ENCODE measurements at places on chromosomes 7 and 10.

GRCh38 chr10:130054021-130054420, 56.6 kb downstream of the C10orf143 start:
- DNase-seq: no peak

DNA sequence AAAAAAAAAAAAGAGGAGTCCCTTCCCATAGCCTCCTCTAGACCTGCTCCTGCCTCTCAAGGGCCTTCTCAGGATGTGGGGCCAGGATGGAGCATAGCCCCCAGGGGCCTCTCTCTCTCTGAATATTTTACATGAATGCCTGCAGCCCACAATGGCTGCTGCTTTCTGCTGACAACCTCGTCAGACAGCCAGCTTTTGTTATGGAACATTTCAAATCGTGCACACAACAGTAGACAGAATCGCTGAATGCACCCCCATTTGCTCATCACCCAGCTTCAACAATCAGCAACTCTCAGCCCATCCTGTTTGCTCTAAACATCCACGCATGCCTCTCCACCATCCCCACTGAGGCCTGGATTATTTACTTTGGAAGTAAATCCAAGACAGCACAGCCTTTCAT, 5.4 kb downstream of the PLAC9 start:
- DNase-seq: no peak

- DNase-seq: no peak
These were observed 170.2 kb upstream of the CHRM2 start for GRCh38 chr7:136698231-136698630.

GRCh38 chr10:79067241-79068202, 1.2 kb upstream of the ZMIZ1 start:
- DNase-seq: peak; percentile 90

- DNase-seq: no peak
These were observed 50.1 kb upstream of the RASGEF1A start for GRCh38 chr10:43316988-43317387.

DNA sequence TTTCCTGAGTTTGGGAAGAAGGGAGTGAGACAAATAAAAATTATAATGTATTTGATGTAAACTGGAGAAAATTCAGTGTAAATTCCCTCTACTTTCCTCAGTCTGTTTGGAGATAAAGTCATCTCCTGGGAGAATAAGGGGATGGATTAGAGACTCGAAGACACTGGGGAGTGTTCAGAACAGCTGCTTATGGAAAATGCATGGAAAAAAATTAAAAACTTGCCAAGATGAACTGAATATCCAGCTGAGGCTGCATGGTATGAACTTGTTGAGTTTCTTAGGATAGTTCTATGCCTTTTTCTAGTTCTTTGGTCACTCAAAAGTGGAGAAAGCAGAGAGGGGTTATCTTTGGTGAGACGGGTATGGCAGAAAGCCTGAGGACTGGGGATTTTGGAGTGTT, 210.5 kb downstream of the BICC1 start:
- no peak for DNase-seq

DNA sequence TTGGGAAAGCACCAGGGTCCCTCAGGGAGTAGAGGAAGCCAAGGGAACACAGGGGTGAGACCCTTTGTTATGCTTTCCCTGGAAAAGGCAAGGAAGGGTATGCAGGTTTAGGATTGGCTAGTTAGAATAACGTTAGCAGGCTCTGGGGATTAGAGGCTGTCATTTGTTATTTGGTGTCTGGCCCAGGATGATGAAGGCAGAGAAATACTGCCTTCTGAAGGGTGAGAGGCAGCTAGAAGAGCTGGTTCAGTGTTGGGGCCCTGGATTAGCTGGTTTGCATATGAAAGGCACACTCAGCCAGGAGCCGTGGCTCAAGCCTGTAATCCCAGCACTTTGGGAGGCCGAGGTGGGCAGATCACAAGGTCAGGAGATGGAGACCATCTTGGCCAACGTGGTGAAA, 3.0 kb upstream of the PILRA start:
- DNase-seq: no peak

GRCh38 chr10:101140950-101141615, 10.0 kb downstream of the TLX1 start:
- peak; percentile 8 for DNase-seq

DNA sequence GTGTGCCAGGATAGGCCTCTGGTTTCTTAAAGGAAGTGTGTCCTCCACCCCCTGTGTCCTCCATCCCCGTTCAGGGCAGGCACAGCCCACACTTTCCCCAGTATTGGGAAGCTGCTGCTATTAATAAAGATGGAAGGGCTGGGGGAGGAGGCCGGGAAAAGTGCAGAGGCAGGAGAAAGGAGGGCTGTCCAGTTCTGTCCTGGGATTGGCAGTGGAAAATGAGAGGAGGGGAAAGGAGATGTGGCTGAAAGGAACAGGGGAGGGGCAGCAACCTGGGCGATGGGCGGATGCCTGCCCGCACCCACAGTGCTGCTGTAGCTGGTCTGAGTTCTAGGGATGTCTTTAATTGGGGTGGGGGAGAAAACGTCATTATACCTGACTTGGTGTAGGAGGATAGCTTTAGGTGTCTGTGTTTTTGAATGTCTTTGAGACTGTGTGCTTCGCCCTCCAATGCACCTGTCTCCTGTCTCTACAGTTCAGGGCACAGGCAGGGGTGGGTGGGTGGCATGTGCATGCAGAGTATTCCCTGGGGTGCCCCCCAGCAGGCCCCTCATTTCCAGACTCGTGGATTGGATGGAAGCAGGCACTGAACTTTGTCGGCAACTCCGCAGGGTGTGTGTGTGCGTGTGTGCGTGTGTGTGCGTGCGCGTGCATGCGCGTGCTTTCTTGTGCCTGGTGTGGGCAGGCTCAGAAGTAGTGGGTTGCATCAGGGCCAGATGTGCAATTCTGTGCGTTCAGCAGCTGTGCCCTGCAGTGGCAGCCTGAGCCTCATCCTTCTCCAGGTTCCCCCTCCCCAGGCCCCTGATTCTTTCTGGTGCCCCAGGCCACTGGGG, 2.5 kb downstream of the TRIM8 start:
- DNase-seq: no peak

DNA sequence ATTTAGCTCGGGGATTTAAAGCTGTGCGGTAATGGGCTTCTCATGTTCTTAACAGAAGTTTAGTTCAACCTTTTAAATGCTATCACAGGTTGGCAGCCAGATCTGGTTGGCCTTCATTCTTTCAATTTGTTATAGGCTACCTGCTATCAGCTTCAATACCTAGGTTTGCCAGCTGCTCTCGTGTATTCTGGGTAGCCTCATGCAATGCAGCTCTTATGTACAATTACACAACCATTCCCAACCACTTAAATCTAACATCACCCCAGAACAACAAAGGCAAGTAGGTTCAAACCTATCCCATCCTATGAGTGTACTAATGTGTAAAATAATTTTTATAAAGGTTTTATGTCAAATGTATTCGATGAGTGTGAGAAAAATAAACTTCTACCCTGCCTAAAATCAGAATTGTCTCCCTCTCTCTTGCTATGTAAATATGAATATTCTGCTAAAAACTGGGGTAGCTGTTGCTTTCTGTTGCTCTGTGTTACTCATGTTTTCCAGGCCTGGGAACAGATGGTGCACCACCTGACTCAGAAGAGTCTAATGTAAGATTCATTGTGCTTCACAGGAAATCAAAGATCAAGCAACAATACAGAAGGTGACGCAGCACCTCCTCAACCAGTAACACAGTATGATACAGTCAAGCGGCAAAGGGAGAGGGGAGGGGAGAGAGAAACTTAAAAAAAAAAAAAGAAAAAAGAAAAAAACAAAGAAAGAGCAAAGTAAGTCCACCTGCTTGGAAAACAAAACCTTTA, 188.6 kb downstream of the ETV1 start:
- peak; percentile 58 for DNase-seq

- peak; percentile 67 for DNase-seq
These were observed 6.1 kb downstream of the GSTO2 start for GRCh38 chr10:104274762-104275721.

- no peak for DNase-seq
These were observed 38.7 kb downstream of the PPIF start for GRCh38 chr10:79385804-79386531.

- no peak for DNase-seq
These were observed 149.5 kb upstream of the MINDY3 start for GRCh38 chr10:16009785-16010184.

GRCh38 chr10:6239213-6239991, 36.7 kb downstream of the PFKFB3 start:
- DNase-seq: peak; percentile 93

DNA sequence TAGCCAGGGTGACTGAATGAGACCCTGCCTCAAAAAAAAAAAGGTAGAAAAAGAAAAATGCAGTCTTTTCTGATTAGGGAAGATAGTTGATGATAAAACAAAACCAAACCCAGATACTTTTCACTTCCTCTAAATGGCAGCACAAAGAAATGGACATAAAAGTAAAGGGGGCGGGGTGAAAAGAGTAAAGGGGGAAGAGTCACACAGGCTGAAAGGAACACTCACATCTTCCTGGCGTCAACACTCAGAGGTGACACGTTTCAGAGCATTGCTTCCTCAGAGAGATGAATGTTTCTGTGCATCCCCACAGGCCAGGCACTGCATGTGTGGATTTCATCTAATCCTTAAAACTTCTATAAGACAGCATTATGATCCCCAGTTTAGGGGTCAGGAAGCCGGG, 81.2 kb downstream of the HIPK2 start:
- no peak for DNase-seq

DNA sequence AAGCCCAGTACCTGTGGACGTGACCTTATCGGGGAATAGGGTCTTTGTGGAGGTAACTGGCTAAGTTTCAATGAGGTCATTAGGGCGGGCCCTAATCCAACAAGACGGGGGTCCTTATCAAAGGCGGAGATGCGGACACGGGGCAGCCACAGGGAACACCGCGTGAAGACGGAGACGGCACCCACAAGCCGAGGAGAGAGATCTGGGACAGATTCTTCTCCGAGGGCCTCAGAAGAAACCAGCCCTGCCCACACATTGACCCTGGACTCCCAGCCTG, 516.9 kb downstream of the DNAJB6 start:
- DNase-seq: no peak

GRCh38 chr7:58316-58715, 134.1 kb upstream of the FAM20C start:
- DNase-seq: no peak

DNA sequence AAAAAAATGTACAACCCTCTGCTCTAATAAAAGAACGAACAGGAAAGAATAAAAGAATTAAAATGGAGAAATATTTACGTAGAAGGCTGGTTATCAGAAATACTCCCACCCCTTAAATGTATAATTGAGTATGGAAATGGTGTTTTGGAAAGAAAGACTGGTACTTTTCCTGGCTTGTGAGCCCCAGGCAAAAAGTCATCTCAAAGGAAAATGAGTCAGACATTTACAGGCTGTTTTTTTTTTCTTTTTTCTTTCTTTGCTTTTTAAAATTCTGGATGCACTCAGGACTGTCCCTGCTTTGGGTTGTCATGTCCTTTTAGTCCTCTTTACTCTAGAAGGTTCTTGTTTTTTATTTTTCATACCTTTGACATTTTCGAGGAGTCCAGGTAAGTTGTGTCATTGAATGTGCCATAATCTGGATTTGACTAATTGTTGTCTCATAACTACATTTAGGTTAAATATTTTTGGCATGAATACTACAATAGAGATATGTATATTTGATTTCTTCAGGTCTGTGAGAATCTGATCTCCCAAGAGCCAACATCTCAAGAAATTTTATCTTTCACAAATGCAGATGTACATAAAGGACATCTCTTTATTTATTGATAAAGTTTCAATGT, 313.0 kb upstream of the GLI3 start:
- DNase-seq: no peak

- DNase-seq: no peak
These were observed 481.8 kb downstream of the GLRX3 start for GRCh38 chr10:130617985-130618384.

DNA sequence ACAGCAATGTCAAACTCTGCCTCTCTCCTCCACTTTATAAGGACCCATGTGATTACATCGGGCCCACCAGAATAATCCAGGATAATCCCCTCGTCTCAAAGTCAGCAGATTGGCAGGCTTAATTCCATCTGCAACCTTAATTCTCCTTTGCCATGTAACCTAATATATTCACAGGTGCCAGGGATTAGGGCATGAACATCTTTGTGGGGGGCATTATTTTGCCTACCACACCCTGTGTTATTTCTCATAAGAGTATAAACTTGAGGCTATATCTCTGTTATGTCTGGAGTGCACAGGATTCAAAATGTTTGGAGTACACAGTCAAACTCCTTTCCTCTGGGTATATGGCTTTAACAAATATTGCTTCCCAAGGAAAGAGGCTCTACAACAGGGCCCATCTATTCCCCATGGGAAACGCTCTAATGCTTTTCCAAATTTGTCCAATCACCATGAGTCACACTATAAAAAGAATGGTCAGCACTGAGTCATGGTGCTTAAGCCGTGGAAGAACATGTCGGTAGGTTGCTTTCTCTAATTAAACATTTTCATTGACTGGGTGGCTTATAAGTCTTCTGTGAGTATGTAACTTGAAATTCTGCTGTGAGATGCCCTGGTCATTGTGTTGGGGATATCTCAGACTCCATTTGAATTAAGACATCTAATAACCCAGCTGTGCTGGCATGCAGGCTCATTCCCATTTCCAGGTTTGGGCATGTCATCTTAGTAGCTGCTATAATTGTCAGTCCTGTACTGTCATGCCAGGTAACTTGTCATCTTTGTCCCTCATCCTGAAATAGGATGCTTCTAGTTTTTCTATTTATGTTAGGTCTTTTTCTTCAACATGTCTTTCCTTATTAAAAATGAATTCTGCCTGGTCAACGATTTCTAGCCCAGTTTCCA, 11.5 kb upstream of the AKR1B10 start:
- peak; percentile 58 for DNase-seq

DNA sequence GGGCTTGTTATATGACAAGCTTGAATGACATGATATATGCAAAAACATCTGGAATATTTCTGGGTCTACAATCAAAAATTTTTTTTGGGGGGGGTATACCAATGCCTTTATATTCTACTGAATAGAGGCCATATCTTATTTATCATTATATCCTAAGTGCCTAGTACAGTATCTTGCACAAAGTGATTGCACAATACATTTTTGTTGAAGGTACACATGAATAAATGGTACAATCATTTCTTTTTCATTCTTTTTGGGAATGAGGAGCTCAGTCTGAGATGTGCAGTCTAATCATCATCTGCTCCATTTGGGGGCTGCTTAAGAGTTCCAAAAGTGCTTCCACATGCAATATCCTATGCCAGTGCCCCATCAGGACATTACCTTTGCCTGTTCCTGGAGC, 214.6 kb downstream of the KIF20B start:
- DNase-seq: no peak

DNA sequence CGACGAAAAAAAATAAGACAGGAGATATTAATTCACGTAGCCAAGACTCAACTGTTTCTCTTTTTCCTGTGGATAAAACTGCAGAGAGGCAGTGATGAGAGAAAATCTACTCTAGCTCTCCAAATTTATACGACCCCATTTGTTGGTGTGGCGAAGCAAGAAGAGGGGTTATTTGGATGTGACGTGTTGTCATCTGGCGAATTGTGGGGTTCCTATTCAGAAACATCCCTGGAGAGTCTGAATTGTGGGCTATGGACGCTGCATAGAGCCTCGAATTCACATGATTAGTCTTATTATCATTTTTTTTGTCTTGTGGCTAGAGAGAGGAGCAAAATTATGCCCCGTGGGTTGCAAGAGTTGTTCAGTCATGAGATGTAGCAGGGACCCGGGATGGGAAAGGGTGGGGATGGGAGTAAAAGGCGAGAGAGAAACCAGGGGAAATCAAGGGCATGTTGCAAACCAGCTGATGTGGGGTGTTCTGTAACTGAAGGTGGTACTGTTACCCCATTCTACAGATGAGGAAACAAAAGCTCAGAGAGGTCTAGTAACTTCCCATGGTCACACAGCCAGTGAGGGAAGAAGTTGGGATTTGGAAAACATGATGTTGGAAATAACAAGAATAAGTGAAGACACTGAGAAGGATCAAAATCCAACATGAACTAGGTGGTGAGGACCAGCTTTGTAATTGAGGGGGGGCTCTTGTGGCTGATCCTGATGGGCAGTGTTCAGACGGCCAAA, 69.2 kb upstream of the SFMBT2 start:
- DNase-seq: no peak

All from AG08396 (cell line).